ENCODE measurements at places on chromosomes 7 and 10.

- no peak for DNase-seq
These were observed at the start of gene DLX5 for GRCh38 chr7:97024209-97025129. Gene DLX5, minus strand, starts transcription at chr7:97024831. Its CDS starts 208 bp downstream, at chr7:97024623.

DNA sequence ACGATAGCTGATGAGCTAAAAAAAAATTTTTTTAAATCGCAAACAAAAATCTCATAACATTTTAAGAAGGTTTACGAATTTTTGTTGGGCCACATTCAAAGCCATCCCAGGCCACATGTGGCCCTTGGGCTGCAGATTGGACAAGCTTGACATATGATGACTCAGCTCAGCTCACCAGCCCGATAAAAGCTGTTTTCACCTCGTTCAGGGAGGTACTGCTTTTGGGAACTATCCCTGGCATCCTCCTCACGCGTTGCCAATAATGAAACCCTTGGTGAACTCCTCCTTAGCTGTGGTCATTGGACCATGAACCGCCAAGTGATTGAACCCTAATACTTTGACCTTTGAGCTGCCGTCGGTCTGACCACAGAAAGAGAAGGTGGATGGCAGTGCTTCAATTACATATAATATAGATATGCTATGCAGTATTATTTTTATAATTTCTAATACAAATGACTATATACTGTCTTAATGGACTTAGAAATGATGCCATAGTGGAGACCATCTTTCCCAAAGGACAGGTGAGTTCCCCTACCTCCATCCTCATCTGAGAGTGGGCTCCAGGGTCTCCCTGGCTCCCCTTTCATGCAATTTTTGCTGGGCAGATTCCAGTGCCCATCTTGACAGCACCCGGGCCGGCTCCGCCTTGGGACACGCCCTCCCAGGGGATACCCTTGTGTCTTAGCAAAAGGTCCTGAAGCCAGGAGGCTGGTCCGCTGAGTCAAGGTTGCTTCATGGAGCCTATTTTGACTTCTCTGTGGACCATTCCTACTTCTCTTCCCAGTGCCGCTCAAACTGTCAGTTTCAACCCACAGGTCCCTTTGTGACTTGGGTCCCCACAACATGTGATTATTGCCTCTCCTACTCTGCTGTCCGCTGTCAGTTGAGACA, 707.2 kb downstream of the PARD3 start:
- DNase-seq: no peak

DNA sequence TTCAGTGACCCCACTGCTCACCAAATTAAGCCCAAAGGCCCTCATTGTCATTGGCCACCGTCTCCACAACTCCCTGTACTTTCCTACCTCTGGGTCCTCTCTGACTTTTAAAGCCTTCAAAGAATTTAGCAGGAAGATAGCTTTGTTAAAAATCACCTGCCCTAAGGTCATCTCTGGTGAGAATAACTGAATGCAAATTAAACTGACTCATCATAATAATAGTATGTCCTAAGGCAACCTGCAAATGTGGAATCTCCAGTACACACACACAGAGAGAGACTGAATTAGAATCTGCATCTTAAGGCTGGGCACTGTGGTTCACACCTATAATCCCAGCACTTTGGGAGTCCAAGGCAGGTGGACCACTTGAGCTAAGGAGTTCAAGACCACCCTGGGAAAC, 24.1 kb downstream of the OAT start:
- no peak for DNase-seq

- no peak for DNase-seq
These were observed 1.0 kb upstream of the FAM20C start for GRCh38 chr7:191105-191980.

GRCh38 chr10:132248455-132249225, 59.1 kb downstream of the STK32C start:
- no peak for DNase-seq

DNA sequence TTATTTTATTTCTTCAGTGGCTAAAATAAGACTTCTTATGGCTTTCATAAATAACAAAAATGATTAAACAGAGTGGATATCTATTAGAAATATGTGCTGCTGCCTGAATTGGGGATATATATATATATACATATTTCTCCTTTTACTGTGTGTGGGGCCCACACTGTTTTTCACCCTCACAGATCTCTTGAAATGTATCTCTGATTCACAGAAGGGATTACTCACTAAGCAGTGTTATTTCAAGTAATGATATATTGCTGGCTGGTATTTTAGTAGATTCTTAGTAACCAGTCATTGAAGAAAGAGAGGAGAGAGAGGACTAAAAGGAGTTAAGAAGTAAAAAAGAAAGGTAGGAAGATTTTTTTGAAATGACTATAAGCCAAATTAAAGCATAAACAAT, 308.6 kb upstream of the NRP1 start:
- no peak for DNase-seq

DNA sequence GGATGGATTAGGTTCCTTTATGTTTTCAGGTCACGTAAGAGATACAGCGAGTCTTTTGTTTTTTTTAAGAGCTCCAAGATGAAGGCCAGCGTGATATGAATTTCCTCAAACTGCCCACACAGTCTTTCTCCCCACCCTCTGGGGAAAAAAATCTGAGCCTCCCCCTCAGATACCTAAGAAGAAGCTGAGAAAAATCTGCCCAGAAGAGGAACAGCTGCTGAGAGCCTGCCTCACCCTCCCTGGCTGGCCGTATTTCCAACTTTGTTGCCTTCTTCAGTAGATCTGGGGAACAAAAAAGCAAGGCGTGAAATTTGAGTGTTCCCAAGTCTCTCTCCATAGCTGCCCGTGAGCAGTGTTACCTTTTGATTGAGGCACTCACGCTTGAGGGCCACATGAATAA, 208.1 kb downstream of the KIAA1217 start:
- no peak for DNase-seq

DNA sequence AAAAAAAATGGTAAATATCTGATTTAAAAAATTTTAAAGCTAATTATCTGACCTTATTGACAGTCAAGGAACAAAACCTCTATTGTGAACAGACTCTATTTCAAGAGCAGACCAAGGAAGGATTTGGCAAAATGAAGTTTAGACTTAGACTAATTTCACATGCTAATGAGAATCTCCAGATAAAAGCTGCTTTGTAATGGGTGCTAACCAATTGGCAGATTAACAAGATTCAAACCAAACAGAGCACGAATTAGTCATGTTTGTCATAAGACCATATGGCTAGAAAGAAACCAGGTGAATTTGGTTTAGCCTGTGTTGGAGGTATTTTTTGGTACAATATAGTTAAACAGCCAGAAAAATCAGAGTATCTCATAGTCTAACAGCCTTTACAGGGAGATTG, 429.1 kb upstream of the NFE2L3 start:
- DNase-seq: no peak

DNA sequence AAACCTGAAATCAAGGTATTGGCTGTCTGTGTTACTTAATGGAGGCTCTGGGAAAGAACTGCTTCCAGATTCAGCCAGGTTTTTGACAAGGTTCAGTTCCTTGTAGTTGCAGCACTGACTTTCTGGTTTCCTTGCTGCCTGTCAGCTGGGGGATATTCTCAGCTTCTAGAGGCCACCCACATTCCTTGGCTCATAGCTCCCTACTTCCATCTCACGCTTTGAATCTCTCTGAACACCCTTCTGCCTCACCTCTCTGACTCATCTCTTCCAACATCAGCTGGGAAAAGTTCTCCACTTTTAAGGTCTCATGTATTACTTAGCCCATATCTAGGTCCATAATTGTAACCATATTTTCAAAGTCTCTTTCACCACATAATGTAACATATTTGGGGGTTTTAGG, 22.9 kb upstream of the GPR22 start:
- DNase-seq: no peak

DNA sequence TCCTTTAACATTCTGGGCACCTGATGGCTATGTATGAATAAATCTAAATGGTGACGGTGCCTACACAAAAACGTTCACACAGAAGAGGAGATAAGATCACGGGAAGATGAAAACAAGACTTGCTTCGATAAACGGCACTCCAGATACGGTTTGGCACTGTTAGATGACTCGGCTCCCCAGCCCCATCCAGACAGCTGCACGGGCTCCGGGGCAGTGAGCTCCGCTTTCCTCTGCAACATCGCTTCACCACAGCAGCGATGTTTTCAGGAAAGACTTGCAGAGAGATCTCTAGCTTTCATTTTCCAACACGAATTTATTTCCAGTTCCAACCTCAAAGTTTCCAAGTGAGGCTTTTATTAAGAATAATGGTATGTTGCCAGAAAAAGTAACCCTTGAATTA, 132.1 kb downstream of the KLF6 start:
- no peak for DNase-seq

DNA sequence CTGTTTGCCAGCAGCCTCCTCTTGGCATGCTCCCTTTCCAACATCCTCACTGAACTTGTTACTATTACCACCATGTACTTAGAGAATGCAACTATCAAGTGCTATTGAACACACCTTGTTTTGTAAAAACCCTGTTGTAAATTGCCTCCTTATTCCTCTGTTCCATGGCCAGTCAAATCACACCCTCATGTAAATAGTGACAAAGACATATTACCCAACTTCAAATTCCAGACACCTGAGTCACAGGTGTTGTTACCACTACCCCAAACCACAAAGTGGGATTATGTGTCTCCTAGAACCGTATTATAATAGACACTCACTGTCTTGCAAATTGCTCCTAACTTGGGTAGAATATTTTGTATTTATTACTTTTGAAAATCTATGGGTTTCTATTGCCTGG, 263.2 kb upstream of the C7orf33 start:
- DNase-seq: no peak

- DNase-seq: no peak
These were observed 37.4 kb downstream of the C7orf33 start for GRCh38 chr7:148628011-148628410.

DNA sequence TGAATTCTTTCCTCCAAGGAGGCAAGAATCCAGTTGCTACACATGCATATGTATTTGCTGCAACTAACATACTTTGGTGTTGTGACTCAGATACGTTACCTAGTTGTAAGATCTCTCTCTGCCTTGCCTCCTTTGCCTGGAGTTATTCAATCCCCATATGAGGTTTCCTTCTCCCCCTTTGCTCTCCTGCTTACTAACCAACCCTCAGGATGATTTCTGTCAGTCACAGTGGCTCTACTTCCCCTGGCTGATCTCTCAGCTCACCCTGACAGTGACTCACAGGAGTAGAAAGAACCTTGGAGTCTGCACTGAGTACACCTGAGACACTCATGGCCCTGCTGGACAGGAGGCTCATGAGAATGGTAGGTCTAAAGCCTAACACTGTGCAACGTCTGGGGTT, 92.0 kb downstream of the TMEM106B start:
- DNase-seq: no peak

GRCh38 chr10:97500297-97500575, 1.5 kb downstream of the UBTD1 start:
- no peak for DNase-seq

DNA sequence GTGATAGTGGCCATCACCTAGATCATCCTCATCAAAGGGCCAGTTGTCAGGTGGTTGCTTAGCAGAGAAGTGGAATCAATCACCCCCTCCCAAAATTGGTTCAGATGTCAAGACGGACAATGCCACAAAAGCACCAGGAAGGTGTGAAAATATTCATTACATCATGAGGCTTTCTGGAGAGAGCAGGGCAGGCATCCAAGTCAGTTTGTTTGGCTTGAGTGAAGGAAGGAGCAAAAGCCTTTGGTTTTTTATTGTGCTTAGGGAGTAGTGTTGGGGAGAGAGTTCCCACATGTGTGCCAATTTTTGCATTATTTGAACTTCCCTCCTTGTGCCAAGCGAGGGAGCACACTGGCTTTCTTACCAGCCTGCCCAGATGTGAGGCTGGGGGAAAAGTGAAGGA, 1082.9 kb downstream of the LRMDA start:
- no peak for DNase-seq

- no peak for DNase-seq
These were observed 42.7 kb upstream of the PLEKHA1 start for GRCh38 chr10:122331615-122332446.

Measured in GM19239 (cell line).